ENCODE measurements at places on chromosomes 5 and 9. TPM values are rescaled to one million over a fixed set of nuclear protein-coding genes. Genes with fewer than 3 reads are reported as not detected.

NUDT2 gene
- total RNA-seq: 12.2 TPM

PLAC8L1 gene
- total RNA-seq: 3.8 TPM

- DNase-seq: no peak
Observed at GRCh38 chr5:32584646-32585045, 711 bp upstream of the SUB1 start.

RNF183 gene
- total RNA-seq: 1.5 TPM

DNA sequence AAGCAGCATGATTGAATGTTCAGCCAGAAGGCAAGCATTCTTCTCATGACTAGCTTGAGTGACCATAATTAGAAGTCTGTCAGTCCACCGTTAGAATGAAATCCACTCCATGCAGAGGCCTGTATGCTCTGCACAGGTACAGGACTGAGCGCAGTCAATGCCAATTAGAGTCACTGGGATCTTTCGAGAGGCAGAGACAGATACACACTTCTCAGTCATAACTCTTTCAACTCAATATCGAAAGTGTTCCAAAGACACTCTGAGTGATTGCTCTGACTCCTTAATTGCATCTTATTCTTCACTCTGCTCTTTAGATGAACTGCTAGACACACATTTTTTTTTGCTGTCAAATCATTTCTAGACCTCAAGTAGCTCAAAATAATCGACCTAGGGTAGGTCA, 203.6 kb downstream of the GABRB2 start:
- no peak for DNase-seq

GRCh38 chr5:87787625-87788256, 375.0 kb upstream of the CCNH start:
- DNase-seq: no peak

- peak; percentile 80 for DNase-seq
Observed at GRCh38 chr5:91101600-91102379, 281.3 kb downstream of the ARRDC3 start.

DNA sequence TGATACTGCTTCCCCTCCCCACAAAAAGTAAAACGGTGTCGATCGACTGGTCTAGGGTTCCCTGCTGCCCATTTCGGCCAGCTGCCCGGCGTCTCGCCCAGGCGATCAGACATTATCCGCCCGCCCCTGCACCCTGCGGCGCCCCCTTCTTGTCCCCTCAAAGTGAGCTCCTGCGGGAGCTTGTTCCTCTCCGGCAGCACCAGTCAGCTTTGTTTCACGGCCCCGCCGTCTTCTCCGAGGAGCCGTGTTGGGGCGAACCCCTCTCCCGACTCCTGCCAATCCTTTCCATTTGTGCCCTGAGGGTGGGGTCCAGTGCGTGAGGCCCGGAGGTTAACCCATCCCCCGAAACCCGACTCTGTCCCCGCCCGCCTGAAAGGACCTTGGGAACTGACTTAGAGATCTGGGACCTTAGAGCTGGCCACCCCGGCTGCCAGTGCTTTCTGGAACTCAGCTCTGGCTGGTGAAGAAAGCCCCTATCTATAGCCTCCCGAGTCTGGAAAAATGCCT, 518 bp downstream of the UBE2B start:
- DNase-seq: peak; percentile 64

DNA sequence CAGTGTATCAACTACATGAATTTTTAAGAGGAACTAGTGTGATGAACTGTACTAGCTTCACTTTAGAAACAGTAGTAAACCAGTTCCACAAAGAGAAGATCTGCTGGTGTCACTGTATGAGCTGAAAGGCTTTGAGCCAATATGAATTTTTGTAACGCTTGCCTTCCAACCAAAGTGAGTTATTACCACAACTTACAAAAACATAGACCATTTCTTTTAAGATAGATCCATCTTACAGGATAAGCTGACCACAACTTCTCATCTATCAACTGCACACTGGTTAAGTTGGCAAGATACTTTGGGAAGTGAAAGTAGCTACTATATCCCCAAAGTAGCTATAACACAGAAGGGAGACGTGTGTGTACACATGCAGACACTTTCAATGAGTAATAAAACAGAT, 849.6 kb upstream of the DMAC1 start:
- DNase-seq: no peak

ANKRD18B gene
- 30.5 TPM for total RNA-seq

- DNase-seq: peak; percentile 22
Observed at GRCh38 chr9:77981332-77981731, 50.3 kb downstream of the GNAQ start.

LRRC19 gene
- 0.21 TPM for total RNA-seq

ZNF883 gene
- total RNA-seq: 2.2 TPM

DNA sequence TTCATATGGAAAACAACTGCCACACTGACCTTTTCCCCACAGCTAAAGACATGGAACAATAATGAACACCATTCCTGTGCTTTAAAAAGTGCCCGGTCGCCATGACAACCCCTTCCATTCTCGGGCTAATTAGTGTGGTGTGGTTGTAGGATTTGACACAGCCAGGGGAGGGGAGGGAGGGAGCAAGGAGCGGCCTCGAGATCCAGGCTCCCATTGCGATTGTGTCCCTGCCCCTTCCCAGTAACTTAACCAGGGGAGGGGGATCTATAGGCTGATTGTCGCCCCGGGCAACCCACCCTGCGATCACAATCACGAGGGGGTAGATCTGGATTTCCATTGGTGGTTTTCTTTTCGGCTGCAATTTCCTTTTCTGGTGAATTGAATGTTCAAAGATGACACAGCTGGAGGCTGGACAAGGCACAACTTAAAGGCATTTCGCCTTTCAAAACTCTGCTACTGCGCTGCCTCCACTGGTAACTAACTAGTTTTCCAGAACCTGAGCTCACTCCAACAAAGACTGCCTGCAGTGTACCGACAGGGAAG, 96.7 kb upstream of the RETREG1 start:
- DNase-seq: no peak

- peak; percentile 80 for DNase-seq
Observed at GRCh38 chr9:121598167-121598964, 53.1 kb upstream of the DAB2IP start.

DNA sequence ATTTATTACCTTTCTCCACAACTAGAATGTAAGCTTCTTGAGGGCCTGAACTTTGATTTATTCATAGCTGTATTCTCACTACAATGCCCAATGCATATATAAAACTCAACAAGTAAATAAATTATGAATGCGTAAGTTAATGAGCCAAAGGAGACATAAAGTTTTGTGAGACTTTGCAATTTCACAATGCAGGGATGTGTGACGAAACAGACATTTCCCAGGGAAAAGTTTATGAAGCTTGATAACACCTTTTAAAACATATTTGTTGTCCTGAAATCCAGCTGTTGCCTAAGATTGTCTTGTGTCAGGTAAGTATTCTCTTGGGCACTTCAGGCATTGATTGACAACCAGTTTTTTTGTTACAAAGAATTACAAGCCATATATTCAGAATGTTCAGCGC, 800.1 kb downstream of the BRINP1 start:
- DNase-seq: no peak

- DNase-seq: no peak
Observed at GRCh38 chr5:75513841-75514240, 2.1 kb downstream of the POLK start.

PIP5K1B gene
- total RNA-seq: 8.6 TPM

DNA sequence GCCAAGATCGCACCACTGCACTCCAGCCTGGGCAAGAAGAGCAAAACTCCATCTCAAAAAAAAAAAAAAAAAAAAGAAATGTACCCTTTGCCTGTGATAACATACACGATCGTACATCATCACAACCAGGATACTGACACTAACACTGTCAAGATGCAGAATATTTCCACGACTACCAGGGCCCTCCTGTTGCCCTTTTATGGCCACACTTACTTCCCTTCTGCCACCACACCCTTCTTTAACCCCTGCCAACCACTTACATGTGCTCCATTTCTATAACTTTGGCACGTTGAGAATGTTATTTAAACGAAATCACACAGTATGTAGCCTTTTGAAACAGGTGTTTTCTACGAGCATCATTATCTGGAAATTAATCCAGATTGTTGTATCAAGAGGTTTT, 69.0 kb upstream of the OTULINL start:
- no peak for DNase-seq

DNA sequence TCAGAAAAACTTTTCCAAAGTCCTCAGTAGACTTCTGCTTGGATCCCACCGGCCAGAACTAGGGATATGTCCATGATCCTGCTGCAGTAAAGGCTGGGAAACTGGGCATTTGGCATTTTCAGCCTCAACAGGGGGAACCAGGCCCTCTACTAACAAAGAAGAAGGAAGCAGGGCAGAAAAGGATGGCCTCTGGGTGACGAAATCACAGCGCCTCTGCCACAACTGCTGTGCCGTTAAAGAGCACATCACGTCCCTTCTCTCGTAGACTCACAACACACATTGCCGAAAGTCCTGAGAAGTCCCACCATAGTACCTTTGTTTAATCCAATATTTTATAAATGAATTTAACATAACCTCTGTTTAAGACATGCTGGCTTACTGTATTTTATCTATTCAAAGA, 10.4 kb upstream of the AFAP1L1 start:
- no peak for DNase-seq

DNA sequence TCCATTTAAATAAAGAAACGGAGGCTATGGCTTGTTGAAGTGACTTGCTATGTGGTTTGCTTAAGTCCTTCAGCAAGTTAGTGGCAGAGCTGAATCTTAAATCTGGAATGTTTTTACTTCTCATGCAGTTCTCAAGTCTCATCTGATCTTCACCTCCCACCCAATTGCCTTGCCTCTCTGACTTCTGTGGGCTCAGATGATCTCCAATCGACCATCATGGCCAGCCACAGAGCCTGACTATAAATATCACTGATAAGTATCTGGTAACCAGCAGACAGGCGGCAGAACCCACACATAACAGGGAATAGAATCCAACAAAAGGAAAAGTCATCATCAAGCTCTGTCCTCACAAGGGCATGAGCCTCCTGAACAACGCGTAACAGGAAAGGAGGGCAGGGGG, 149.9 kb downstream of the FAM114A2 start:
- DNase-seq: no peak

GRM6 gene
- total RNA-seq: not detected

GRCh38 chr5:94632024-94632423, 13.6 kb downstream of the SLF1 start:
- DNase-seq: no peak
